Thymus (tissue), 14 donors: ENCODE measurements at places on chromosomes 13 and 19.

DNA sequence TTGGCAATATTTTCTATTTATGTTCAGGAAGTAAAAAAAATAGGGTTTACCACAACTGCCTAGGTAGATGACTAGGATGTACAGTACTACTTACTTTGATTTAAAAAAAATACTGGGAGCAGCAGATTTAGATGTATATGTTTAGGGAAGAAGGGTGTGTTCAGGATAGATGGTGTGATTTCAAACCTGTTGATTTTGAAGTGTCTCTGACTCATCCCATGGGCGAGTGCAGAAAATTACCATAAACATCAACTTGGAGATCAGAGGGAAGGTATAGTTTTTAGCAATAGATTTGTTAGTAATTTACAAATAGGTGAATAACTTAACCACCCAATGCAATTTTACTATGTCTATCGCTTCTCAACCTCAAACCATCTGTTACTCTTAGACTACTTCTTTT lies 214.8 kb downstream of the NDFIP2 start:
- no peak for DNase-seq

DNA sequence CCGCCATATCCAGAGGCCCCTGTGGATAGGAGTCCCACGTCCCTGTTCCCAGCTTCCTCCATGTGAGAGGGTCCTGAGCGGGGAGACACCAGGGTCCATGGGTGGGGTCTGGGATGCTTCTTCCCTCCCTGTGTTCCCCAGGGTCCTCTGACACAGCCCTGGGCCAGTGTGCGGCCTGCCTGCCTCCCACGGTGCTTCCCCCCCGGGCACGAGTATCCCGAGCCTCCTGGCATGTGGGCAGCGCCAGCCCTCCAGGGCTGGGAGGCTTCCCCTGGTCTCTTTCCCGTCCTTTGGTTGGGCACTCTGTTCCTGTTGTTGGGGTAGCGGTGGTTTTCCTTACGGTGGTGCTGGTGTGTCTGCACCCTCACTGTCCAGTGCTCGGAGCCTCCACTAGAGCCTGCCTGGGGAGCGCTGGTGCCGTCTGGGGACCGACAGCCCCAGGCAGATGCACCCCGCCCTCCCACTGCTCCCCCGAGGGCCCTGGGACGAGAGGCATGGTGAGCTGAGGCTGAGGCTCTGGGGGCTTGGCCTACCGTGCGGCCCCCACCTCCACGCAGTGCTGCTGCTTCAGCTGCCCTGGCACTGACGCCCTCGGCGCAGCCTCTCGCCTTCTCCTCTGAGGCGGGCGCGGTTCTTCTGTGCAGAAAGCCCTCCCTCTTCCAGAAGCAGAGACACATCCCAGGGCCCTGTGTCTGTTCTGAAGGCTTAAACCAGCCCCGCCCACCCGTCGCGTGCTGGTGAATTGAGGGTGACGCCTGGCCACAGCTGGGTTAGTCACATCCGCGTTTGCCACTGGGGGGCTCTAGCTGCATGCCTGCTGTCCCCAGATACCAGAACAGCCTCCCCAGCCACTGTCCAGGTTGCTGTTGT lies 27.9 kb downstream of the PLEKHJ1 start:
- no peak for DNase-seq

- DNase-seq: no peak
Observed at GRCh38 chr19:54436031-54436523, 12.9 kb upstream of the LENG8 start.

- no peak for DNase-seq
Observed at GRCh38 chr13:50684366-50684765, 159.1 kb downstream of the DLEU7 start.

GRCh38 chr19:56110515-56111448 lies 10.3 kb downstream of the ZNF787 start:
- no peak for DNase-seq

DNA sequence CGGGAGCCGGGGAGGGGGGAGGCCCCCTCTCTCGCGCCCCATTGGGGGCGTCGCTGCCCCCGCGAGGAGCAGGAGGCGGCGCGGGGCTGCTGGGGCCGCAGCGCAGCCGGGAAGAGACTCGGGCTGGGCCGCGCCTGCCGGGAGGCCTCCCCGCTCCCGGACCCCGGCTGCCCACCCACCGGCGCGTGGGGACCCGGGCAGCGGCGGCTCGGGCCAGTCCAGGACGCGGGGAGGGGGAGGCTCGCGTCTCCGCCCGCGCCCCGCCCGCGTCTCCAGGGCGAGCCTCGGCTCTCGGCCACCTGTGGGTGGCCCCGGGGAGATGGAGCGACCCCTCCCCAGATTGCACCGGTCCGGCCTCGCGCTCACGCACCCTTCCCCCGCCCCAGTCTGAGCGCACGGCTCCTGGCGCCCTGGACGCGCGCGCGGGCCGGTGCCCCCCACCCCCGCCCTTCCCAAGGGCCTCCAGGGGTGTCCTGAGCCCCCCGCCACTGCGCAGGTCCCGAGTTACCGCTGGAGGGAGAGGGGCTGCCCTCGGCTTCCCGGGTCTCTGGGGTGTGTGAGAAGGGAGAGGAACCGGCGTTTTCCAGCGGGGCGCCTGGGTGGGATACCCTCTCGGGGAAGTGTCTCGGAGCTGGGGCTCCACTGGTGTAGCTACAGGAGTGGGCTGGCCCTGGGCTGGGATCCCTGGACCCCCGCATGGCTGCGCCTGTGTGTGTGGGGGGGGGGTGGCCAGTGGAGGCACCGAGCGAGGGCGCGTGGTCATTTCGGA lies 645 bp downstream of the PALM start:
- no peak for DNase-seq

DNA sequence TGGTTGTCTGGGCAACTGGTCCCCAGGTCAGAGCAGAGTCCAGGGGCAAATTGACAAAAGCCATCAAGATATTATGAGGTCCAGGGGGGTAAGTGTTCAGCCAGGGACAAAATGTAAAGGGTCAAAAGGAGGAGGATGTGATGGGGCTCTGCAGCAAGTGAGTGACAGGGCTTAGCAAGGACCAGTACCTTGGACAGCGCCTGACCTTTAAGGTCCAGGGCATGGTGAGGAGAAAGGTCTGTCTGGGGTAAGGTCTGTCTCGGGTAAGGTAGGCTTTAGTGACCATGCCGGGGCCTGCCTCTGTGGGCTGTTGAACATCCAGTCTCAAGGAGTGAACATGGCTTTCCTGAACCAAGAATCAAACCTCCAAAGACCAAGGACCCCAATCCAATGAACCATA lies 6.3 kb upstream of the ZNF358 start:
- DNase-seq: no peak

- peak; percentile 96 for DNase-seq
Observed at GRCh38 chr19:7652061-7652641, 15.2 kb downstream of the STXBP2 start.

- DNase-seq: no peak
Observed at GRCh38 chr19:23305555-23305954, 55.4 kb upstream of the ZNF724 start.
